ENCODE measurements at places on chromosomes 7 and 10. TPM values are rescaled to one million over a fixed set of nuclear protein-coding genes. Genes with fewer than 3 reads are reported as not detected.

NEUROG3 gene
- not detected for total RNA-seq

PKD2L1 gene
- 0.06 TPM for total RNA-seq

ZNF365 gene
- total RNA-seq = 0.93 TPM

DMBT1 gene
- total RNA-seq = 0.13 TPM

CYP3A5 gene
- total RNA-seq = 1.9 TPM

IL2RA gene
- not detected for total RNA-seq

UCMA gene
- not detected for total RNA-seq

HECW1 gene
- total RNA-seq = 13.5 TPM

UCN3 gene
- total RNA-seq = not detected

RBAK gene
- 7.8 TPM for total RNA-seq

ZNF394 gene
- total RNA-seq = 20.0 TPM

SPDYE2 gene
- total RNA-seq = not detected

PKD1L1 gene
- 0.02 TPM for total RNA-seq

DRGX gene
- total RNA-seq = not detected

PCLO gene
- total RNA-seq = 1.2 TPM

CALML3 gene
- not detected for total RNA-seq

PODXL gene
- 44.6 TPM for total RNA-seq

SLC25A13 gene
- total RNA-seq = 32.9 TPM

GTF2IRD1 gene
- total RNA-seq = 20.0 TPM

OGA gene
- total RNA-seq = 73.9 TPM

AMPH gene
- 0.18 TPM for total RNA-seq
